Stimulated activated CD4-positive, alpha-beta T cell treated with anti-CD3 and anti-CD28 coated beads, Interleukin-4, amount 100 ng/mL, for 48 hours (primary cell): ENCODE measurements at places on chromosomes 6 and 20.

- DNase-seq = no peak
Observed at GRCh38 chr6:7446619-7447325, 57.2 kb downstream of the RIOK1 start.

- no peak for DNase-seq
Observed at GRCh38 chr6:80676386-80676785, 569.9 kb downstream of the BCKDHB start.

- DNase-seq = no peak
Observed at GRCh38 chr20:12570371-12570770, 438.4 kb upstream of the SPTLC3 start.

DNA sequence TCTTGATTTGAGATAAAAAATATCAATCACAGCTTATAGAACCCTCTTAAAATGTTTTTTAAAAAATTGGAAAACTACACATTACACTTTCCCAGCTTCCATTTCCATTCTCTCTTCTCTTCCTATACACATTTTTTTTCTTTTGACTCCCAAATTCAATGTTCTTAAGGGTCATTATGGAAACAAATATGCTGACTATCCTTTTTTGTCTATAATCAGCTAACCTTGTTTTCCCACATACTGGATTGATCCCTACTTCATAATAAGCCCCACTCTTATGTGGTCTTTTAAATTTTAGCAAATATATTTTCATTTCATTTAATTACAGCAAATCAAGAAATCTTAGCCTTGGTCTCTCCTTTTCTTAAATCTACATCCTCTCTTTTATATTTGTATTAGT, 378.4 kb downstream of the MEI4 start:
- DNase-seq = no peak

DNA sequence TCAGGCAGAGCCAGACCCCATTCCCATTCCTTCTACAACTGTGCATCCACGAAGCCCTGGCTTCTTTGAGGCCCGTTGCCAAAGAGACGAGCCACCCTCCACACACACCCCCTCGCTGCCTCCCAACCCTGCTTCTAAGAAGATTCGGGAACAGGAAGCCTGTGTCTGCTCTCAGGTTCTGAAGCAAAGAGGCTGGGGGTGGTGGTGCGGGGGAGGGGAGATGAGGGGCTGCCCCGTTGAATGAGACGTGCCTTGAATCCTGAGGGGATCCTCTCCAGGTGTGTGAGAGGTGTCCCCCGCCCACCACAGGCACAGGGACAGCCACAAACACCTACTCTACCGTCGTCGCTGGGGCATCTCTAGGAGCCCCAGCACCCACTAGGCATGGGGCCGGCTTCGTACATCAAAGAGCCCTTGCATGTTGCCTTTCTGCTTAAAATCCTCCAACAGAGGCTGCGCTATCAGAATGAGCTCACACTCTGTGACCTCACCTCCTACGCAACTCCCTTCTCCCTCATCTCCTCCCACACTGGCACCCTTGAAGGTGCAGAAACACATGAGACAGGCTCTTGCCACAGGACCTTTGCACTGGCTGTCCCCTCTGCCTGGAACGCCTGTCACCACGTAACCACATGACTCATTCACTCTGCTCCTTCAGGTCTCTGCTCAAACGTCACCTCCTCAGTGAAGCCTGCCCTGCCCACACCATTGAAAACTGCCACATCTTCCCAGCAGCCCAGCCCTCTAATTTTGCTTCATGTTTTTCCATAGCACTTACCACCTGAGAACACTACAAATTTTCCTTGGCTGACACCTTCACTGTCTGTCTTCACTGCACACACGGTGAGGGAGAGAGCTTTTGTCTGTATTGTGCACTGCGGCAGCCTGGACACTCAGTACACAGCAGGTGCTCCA, 58.5 kb downstream of the PREX1 start:
- DNase-seq = peak; percentile 82

DNA sequence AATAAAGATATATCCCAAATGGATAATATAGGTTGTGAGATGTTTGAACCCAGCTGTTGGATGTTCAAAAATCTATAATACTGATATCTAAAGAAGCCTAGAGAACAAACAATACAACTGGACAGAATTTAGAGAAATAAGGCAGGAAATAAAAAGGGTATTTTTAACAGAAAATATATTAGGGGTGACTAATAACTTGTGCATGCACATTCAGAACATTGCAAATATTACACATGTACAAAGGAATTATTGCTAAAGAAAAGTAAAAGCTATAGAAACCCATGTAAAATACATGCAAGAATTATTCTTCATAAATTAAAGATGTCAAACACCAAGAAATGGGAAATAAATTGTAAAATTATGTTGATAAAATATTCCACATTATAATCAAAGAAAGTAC, 32.7 kb upstream of the HCRTR2 start:
- no peak for DNase-seq

DNA sequence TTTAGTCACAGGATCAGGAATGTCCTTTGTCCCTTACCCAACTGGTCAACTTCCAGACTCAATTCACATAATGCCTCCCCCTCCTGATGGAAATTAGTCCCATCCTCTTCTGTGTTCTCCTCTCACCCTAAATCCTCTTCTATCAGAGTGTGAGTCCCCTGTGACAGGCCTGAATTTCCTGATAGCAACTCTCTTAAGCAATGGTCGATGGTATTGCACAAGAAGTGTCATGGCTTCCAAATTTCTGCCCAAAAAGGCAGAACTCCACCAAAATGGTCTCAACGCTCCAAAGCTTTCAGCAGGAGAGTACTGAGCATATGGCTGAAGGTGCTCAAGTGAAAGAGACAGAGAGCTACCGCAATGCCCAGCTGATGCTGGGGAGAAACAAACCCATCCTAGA, 2.4 kb downstream of the PREP start:
- no peak for DNase-seq

GRCh38 chr20:22382742-22383141, 201.6 kb downstream of the FOXA2 start:
- DNase-seq = no peak

GRCh38 chr6:130577178-130577919, 211.5 kb downstream of the TMEM200A start:
- no peak for DNase-seq
